ENCODE measurements at places on chromosomes 2 and 18.
A peak's percentile ranks its signal among the peaks of the same experiment; 100 is the strongest.

- no peak for DNase-seq
Observed at GRCh38 chr18:50356036-50356945, 18.6 kb upstream of the SKA1 start.

DNA sequence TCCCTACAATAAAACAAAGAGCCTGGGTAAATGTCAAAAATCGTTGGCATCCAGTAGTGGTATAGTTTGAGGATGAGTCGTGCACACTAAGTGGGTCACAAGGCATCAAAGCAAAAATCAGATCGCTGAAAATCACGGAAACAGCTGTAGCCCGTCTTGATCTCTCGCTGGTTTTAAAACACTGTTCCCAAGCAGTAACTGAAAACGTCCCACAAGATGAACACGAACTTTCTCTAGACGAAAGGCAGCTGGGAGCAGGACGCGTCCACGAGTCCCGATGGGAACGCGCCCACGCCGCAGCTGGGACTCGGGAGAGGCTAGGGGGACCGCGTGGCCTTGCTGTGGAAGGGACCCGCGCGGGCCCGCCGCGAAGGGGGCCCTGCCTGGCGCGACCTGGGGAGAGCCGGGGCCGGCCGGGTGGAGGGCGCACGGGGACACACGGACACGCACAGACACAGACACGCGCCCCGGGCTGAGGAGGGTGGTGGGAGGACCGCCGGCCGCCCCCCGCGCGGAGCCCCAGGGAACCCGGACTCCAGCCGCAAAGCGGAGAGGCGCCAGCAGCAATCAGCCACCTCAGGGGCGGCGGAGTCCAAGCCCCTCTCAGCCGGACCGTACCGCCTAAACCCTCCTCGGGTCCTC, 651 bp downstream of the STK17B start:
- DNase-seq, result no peak

DNA sequence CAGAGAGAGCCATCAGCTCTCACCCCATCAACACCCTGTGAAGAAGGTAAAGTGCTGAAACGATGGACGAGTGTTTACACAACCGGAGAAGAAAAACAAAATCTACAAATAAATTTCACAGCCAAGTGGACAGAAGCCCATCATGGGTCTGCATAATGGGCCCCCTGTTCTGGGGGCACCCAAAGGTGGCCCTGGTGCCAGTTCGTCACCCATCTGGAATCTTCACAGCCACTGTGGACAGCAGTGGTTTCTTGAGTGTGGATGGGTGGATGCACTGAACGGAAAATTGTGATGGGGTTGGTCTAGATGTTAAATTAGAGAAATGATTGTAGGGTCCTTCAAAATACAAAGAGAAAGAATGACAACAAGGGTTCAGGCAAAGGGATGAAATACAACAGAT, 38.8 kb downstream of the ANKMY1 start:
- no peak for DNase-seq

DNA sequence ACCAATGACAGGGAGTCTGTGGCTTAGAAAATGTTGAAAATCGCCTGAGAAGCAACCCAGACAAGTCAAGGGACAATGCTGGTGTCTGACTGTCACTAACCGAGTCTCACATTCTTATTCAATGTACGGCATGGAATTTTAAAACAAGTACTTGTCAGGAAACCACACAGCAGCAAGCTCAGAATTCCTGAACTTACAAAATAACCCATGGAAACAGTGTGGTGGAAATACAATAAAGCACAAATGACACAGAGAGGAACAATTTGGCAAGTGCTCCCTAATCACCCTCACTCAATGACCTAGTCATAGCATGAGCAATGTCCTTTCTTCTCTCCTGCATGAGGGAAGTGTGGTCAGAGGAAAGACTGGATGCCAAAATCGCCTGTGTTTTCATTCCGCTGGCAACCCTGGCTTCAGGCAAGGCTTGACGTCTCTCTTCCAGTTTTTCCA, 154.0 kb downstream of the SATB2 start:
- DNase-seq, result no peak

DNA sequence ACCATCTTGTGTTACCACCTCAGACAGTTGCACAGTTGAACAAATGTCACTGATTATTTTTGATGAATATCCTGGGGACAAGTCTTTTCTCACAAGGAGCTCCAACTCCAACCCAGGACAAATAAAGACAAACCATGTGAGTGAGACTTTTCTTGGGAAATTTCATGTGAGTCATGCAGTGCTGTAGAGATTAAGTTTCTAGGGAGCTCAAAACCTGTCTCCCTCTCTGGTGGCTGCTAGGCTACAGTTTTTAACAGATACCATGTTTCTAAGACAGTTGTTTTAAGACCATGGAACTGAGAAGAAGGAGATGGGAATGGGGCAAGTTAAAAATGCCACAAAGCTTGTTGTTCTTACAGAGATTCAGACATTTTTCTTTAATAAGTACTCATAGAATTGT, 255.5 kb downstream of the RIT2 start:
- DNase-seq, result no peak

DNA sequence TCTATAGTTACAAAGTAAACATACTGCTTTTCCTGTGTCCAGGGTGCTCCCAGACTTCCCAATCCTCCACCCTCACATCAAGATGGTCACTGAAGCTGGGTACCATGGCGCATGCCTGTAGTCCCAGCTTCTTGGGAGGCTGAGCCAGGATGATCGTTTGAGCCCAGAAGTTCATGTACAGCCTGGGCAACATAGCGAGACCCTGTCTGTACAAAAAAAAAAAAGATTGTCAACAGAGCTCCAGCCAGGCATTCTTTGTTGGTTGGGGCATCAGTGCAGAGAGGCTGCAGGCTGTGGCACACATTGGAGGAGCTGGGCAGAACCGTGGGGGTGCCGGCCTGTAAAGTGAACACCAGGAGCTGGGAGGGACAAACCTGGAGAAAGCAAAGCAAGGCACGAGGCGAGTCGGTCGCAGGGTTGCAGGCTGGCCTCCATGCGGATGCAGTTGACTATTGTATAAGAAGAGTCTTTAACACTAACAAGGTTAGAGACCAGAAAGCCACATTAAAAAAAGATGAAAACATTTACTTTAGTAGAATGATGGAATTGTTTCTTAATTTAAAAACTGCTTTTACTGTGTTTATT, 51.8 kb downstream of the ACOXL start:
- DNase-seq, result no peak

DNA sequence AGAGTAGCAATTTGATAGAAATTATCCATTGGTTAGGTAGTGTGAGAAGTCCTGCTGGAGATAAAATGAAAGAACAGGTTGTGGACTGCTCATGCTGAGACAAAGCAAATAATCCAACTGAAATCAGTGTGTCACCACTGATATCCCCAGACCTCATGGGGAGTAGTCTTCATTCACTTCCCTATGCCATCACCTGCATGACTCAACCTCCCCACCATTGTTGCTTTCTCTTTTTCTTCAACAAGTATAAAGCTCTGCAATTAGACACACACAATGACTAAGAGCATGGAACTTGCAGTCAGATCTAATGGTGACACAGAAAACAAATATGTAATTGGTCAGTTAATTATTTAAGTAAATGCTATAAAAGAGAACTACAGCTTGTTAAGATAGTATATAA, 475.3 kb downstream of the RIT2 start:
- no peak for DNase-seq

GRCh38 chr2:210503725-210504191, 27.2 kb upstream of the LANCL1 start:
- DNase-seq, result peak; percentile 29

GRCh38 chr2:221555494-221555846, 16.6 kb downstream of the EPHA4 start:
- no peak for DNase-seq

DNA sequence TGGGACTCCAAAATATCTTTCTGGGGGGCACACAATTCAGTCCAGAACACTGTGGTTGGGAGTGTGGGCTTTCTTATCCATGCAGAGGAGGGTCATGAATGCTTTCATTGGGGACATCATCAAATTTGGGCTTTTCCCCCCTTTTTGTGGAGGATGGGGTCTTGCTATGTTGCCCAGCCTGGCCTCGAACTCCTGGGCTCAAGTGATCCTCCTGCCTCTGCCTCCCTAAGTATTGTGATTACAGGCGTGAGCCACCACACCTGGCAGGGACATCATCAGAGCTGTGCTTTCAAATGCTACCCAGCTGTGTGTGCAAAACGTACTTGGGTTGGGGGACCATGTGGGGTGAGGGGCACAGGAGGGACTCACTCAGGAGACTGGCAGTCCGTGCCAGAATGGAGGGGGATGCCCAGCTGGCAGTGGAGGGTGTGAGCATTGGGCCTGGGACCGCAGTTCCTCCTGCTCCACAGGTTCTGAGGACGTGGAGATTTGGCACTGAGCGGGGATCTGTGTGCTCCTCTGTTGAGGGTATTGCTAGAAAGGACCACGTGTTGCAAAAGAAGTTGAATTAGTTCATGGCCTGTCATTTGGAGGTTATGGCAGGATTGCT, 24.4 kb downstream of the EMILIN2 start:
- no peak for DNase-seq

DNA sequence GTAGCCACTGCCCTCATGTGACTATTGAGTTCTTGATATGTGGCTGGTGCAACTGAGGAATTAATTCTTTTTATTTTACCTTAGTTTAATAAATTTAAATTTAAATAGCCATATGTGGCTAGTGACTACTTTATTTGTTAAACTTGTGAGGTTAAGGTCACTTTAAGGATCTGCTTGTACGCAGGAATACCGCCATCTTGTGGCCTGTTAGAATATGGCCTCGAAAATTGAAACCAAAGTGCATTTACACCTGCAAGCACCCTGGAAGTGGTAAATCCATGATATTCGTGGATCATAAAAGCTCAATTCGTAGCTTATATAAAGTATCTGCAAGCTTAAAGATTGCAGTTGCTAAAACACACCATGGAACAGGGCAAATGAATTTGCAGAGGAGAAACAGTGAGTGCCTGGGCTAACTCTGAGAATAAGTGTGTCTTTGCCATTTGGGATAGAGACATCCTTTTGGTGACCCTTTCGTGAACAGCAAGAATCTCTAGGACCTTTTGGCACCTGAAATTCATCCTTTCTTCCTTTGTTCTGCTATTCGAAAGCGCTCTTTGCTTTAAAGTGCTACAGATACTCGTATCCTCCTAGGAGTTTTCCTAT, 59.9 kb upstream of the REG3A start:
- peak; percentile 19 for DNase-seq

- DNase-seq, result no peak
Observed at GRCh38 chr2:212494418-212495020, 44.1 kb downstream of the ERBB4 start.

- DNase-seq, result peak; percentile 93
Observed at GRCh38 chr2:66434679-66435548, at the start of gene MEIS1. Gene MEIS1, plus strand, starts transcription at chr2:66435125. Its CDS starts 732 bp downstream, at chr2:66435857.

GRCh38 chr2:63846487-63846886, 4.8 kb downstream of the UGP2 start:
- DNase-seq, result no peak

DNA sequence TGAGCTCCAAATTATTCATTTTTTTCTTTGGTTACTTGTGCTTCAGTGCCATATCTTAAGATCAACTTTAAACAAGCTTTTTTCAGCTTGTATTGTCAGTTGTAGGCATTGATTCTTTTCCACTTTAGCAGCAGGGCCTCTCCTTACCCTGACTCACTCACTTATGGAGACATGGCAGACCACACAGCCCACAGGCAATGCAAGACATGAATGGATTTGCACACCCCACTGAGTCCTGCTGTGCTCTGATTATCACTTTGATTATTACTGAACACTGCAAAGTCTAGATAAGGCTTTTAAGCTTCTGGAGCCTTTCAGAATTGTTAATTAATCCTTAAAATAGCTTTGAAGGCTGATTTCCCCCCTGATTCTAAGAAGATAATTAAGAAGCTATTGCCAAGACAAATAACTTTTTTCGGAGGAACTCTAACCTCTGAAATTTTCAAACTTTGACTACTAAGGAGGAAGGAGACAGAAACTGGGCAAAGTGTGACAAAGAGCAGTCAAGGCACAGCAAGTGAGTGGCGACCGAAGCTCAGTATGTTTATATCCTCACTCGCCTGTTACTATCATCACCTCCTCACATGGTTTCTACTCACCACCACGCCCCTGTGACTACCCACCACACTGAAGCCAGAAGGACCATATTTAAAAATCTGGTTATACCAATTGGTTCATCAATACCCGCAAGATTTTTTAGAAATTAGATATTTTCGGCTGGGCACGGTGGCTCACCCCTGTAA, 43.3 kb downstream of the CACNB4 start:
- DNase-seq, result no peak

DNA sequence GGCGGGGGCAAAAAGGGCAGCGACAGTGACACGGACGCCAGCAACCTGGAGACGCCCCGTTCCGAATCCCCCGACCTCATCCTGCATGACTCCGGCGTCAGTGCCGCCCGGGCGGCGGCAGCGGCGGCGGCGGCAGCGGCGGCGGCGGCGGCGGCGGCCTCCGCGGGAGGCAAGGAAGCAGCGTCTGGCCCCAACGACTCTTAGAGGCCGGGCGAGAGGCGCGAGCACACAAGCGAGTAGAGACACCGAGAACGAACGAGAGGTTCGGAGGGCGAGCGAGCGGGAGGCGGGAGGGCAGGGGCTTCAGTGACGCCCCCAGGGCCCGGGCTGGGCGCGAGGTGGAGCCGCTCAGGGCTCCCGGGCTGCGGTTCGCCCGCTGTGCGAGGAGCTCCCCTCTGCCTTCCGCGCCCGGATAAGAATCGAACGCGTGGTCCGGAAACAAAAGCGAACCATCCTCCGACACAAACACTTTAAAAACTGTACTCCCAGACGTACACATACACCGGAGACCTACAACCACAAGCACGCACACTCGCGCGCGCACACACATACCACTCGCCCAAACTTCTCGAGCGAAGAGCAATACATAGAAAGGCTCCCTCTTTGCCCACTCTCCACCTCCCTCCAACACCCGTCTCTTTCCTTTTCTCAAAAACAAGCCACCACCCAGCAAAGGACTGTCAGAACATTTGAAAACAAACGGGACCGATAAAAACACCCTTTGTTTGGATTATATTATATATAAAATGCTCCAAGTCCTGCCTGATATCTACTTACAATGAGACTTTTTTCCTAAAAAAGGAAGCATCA, 2.8 kb downstream of the SP9 start:
- no peak for DNase-seq

GRCh38 chr2:176599796-176600485, 330.7 kb downstream of the MTX2 start:
- no peak for DNase-seq

GRCh38 chr2:65781756-65782155, 349.4 kb upstream of the SPRED2 start:
- DNase-seq, result no peak

- DNase-seq, result no peak
Observed at GRCh38 chr2:129205766-129206165, 773.7 kb upstream of the RAB6C start.
